Daoy (cell line): ENCODE measurements at places on chromosomes 1 and 21. TPM values are rescaled to one million over a fixed set of nuclear protein-coding genes. Genes with fewer than 3 reads are reported as not detected.

LIN28A gene
- total RNA-seq, result 0.86 TPM in 1 of 2 replicates, not detected in the other

PHTF1 gene
- total RNA-seq, result 89.4 and 93.0 TPM in 2 replicates

PYGO2 gene
- 21.8 and 24.3 TPM in 2 replicates for total RNA-seq

EPHB2 gene
- total RNA-seq, result 80.0 and 94.2 TPM in 2 replicates

FAM151A gene
- not detected in 2 replicates for total RNA-seq

ZFP69B gene
- total RNA-seq, result 4.8 and 8.5 TPM in 2 replicates

ETV3L gene
- not detected in 2 replicates for total RNA-seq

MSTO1 gene
- 26.5 and 47.1 TPM in 2 replicates for total RNA-seq

SYT14 gene
- 6.0 and 8.0 TPM in 2 replicates for total RNA-seq

ZNF687 gene
- total RNA-seq, result 11.4 and 11.9 TPM in 2 replicates

C1orf185 gene
- total RNA-seq, result not detected in 2 replicates

BRDT gene
- not detected in 2 replicates for total RNA-seq

TEX50 gene
- not detected in 2 replicates for total RNA-seq

KRTAP13-3 gene
- total RNA-seq, result not detected in 2 replicates

TCEA3 gene
- 1.7 and 4.3 TPM in 2 replicates for total RNA-seq

RUNX1 gene
- total RNA-seq, result 9.5 and 12.3 TPM in 2 replicates

GPR157 gene
- 2.0 and 3.2 TPM in 2 replicates for total RNA-seq

EFNA3 gene
- 1.1 and 2.4 TPM in 2 replicates for total RNA-seq

CCDC190 gene
- total RNA-seq, result 1.4 and 2.7 TPM in 2 replicates

CELA3A gene
- not detected in 2 replicates for total RNA-seq

UBASH3A gene
- total RNA-seq, result 0.18 TPM in 1 of 2 replicates, not detected in the other

CD84 gene
- not detected in 2 replicates for total RNA-seq

LCE3C gene
- not detected in 2 replicates for total RNA-seq

ROR1 gene
- 13.2 and 17.4 TPM in 2 replicates for total RNA-seq

NTNG1 gene
- 3.2 and 3.4 TPM in 2 replicates for total RNA-seq

ZNF593OS gene
- total RNA-seq, result not detected in 2 replicates

XKR8 gene
- 1.7 and 2.2 TPM in 2 replicates for total RNA-seq

SPRR5 gene
- total RNA-seq, result not detected in 2 replicates

OR2T34 gene
- not detected in 2 replicates for total RNA-seq

DPT gene
- 0.24 and 0.69 TPM in 2 replicates for total RNA-seq

ADAMTS5 gene
- 2.4 and 3.1 TPM in 2 replicates for total RNA-seq

AGT gene
- total RNA-seq, result not detected in 2 replicates

TSPEAR gene
- not detected in 2 replicates for total RNA-seq

WDR64 gene
- not detected in 2 replicates for total RNA-seq

PADI2 gene
- total RNA-seq, result 0.34 and 0.89 TPM in 2 replicates

ORC1 gene
- 32.6 and 39.5 TPM in 2 replicates for total RNA-seq

ANXA9 gene
- total RNA-seq, result 0.24 TPM in 1 of 2 replicates, not detected in the other

S100A11 gene
- total RNA-seq, result 289 and 308 TPM in 2 replicates

CCDC27 gene
- not detected in 2 replicates for total RNA-seq

HORMAD1 gene
- total RNA-seq, result not detected in 2 replicates
